Vagina (tissue), 2 donors: ENCODE measurements at places on chromosomes 4 and X. TPM values are rescaled to one million over a fixed set of nuclear protein-coding genes. Genes with fewer than 3 reads are reported as not detected.

The MTMR8 gene
- total RNA-seq, result 7.9 TPM

The GPC3 gene
- 15.5 TPM for total RNA-seq

The ERVMER34-1 gene
- 2.7 TPM for total RNA-seq

The ADAM29 gene
- not detected for total RNA-seq

The GRIA3 gene
- total RNA-seq, result 4.4 TPM

The PITX2 gene
- total RNA-seq, result 6.6 TPM

The ITM2A gene
- total RNA-seq, result 89.4 TPM

The POU4F2 gene
- not detected for total RNA-seq

The PCDH7 gene
- total RNA-seq, result 23.1 TPM

GRCh38 chr4:53830511-53830910, 233.9 kb downstream of the CHIC2 start:
- no peak for DNase-seq

GRCh38 chrX:54891573-54891972, 29.1 kb upstream of the TRO start:
- no peak for DNase-seq

DNA sequence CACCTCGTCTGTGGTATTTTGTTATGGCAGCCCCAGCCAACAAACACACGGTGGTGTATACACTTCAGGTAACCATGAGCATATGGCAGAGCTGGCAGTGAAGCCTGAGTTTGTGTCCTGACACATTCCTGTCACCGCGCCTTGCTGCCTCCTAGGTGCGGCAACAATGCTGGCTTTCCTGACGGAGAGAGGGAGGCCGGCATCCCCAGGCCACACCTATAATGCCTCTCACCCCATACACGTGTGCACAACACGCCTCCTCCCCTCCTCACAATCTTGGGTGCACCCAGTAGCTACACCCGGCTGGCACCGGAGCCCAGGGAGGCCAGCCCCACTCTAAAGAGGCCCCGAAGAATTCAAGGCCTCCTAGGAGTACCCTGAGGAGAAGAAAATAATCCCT, 158.5 kb downstream of the NSUN7 start:
- DNase-seq, result no peak

DNA sequence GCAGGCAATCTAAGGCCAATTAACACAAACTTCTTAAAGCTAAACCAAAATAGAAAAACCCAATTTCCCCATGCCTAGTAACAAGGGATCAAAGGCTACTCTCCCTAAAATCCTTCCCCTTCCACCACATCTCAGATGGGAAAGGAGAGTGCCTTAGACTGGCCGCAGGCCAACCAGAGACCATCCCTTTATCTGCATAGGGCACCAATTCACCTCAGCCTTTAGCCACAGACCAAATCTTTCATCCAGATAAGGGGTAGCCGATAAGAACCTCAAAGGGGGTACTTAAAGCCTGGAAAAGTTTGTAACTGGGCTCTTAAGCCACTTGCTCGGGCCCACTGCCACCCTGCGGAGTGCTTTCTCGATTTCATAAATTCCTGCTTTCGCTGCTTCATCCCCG, 68.3 kb downstream of the TEX13C start:
- no peak for DNase-seq

DNA sequence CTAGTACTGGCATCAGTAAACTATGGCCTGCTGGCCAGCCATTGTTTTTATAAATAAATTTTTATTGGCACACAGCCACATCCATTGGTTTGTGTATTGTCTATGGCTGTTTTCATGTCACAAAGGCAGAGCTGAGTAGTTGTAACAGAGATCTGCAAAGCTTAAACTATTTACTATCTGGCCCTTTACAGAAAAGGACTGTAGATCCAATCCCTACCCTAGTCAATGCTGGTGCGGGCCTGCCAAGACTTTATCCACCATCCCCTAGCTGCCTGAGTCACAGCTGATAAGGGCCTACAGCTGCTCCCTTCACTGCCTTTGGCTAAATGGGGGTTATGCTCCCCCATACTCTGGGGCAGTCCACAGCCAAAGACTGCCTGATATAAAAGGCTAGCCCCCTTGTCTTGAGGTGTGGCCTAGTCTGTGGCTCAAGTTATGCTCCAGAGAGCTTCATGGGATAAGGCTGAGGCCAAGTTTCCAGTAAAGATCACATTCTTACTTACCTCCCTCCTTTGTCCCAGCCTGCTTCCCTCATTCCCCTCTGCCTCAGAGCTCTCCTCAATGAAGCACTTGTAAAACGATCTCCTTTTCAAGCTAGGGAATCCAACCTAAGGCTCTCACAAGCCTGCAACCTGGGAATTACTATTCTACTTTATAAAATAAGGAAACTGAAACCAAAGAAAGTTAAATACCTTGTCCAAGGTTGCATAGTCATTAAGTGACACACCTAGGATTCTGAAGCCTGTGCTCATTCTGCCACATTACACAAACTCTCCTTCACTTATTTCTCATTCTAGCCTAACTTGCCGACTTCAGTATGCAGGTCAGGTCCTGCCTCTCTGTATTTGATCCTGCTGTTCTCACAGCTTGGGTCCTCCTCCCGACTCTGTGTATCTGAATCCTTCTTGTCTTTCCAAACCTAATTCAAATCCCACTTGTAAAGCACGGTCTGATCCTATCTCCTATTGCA, 20.7 kb downstream of the ACE2 start:
- DNase-seq, result no peak

DNA sequence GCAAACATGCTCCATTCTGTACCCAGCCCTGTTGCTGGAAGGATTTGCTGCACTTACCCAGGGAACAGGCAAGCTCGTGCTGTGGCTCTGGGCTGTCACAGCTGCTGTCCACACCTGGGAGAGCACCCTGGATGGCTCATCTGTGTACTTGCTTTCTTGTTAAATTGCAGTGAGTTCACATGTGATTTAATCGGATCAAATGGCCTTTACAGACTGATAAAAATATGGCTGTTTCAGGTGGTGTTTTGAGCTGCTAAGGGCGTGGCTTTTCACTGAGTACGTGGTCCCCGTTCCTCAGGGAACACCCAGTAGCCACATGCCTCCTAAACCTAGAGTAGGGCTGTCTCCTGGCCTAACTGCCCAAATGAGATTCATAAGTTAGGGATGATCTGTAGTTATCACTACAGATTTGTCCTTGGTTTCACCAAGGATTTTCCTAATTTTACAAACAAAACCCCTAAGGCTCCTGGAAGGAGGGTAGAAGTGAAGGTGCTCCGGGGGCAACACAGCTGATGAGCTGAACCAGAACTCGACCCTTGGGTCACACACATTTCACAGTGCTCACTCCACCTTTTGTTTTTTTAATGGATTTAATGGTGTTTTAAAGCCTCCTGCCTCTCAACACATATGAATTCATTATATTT, 13.7 kb downstream of the KLKB1 start:
- DNase-seq, result no peak

DNA sequence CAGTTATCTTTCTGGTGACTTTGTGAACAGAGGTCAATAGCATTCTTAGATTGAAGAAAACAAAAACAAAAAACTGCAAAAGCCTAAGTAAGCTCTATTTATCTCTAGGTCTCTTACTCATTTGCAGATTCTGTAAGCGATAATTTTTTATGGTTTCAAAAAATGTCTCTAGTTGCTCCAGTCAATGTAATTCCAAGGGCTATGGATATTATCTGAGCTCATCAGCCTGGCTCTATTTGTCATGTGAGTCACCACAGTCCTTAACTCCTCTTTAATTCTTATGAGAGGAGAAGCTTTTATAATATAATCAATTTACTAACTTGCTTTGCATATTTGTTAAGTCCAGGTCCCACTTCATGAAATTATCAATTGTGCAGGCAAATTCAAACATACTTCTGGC, 79.1 kb downstream of the NPFFR2 start:
- DNase-seq, result no peak

DNA sequence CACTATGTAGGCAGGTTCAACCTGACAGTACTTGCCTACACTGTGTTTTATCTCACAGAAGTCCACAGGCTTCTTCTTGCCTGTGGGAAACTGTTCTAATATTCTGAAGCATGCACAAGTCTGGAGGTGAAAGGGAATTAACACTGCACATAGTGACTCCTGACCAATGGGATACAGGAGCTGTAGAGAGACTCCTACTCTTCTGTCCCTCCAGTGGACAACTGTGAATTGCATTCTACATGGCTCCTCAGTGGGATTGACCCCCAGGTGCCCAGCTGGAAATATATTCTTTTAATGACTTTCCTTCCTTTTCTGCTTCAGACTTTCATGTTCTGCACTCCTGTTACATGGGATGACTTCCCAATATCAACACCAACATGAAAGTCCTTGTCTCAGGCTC, 8.2 kb upstream of the YIPF6 start:
- no peak for DNase-seq

DNA sequence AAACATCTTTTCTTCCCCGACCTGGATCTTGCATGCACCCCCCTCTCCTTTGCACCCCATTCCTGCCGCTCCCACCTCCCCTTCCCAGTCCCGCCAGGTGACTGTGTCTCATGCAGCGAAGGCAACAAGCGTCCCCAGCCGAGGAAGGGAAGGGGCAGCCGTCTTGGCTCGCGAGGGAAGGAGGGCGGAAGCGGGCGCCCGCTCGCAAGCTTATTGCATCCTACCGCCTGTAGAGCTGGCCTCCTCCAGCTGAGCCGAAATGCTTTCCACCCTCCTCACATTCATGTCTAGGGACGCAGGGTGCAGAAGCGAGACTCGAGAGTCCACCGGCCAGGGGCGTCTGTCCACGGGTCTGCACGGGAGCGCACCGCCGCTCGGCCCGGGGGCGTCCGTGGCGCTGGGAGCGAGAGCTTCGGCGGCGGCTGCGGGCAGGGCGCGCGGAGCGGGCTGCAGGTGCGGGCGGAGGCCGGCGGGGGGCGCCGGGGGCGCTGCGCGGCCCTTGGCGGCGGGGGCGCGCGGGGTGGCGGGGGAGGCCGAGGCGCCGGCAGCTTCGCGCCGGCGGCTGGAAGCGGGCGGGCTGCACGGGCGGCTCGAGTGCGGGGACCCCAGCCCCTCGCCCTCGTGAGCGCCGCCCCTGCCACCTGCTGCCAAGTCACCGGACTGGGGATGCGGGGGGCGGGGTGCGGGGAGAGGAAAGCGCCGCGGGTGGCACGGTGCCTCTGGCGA, at the start of gene KCNIP4:
Gene KCNIP4 (minus strand): TSS at position 426 of the 726 bp plus-strand sequence.
- no peak for DNase-seq

GRCh38 chrX:16063921-16064320, 59.4 kb upstream of the GRPR start:
- no peak for DNase-seq

DNA sequence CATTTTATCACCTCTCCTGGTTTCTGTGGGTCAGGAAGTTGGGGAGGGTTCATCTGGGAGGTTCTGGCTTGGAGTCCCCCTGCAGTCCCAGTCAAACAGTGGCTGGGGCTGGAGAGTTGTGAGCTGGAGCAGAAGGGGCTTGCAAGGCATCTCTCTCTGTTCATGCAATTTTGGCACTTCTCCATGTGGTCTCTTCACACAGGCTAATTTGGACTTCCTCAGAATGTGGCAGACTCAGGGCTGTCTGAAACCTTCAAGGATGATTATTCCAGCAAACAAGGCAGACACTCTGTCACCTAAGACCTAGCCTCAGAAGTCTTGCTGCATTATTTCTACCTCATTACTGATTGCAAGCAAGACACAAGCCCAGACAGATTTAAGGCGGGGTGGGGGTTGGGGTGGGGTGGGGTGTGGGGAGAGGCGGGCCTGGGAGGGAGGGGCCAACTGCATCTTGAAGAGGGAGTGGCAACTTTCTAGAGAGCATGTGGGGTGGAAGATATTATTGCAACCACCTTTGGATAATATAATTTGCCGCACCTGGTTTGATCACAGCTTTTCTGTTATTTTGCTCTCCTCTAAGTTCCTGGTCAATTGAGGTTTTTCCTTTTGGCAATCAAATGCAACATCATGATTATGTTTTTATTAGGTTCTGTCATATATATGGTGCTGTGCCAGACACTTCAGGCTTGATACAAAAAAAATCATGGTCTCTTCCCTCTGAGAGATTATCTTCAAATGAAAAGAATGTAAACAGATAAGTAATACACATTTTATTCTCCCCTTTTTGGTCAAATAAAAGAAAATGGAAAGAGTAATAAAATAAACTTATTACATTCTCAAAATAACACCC, 799.5 kb downstream of the RPA4 start:
- no peak for DNase-seq

GRCh38 chr4:28973587-28974350, 1746.4 kb upstream of the PCDH7 start:
- no peak for DNase-seq

- no peak for DNase-seq
Observed at GRCh38 chr4:134955059-134955458, 753.5 kb upstream of the PABPC4L start.

DNA sequence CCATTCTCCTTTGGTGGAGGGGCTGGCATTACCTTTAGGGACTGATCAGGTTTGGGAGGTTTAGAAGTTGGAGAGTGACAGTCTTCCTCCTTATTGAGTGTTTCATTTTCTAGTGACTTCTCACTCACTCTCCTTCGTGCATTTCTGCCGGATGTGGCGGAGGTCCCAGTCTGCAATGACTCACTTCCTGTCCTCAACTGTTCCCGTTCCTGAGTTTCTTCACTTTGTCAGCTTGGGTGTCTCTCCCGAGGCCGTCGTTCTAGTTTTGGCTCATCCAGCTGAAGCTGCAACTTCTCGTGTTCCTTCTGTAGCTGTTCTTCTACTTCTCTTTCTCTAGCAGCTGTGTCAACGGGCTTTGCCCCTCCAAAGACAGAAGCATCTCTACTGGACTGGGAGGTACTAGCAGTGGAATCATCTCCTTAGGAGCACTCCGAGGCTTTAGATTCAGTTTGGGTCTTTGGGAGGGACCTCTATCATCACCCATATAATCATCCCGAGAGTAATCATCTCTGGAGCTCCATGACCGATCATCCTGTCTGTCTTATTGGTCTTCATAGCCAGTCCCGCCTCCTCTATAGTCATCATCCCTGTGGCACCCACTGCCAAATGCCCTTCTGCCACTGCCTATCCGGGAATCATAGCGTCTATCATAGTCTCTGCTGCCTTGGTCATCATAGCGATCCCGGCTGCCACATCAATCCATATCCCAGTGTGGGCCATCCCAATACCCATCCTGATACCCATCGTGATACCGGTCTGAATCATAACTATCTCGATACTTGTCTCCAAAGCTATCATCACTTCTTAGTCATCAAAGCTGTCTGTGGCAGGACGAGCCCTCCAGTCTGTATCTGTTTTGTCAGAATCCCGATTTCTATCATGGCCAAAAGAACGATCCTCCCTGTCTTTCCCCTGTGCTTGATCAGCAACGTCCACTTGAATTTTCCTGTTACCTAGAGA, 35.3 kb upstream of the VSIG4 start:
- no peak for DNase-seq

DNA sequence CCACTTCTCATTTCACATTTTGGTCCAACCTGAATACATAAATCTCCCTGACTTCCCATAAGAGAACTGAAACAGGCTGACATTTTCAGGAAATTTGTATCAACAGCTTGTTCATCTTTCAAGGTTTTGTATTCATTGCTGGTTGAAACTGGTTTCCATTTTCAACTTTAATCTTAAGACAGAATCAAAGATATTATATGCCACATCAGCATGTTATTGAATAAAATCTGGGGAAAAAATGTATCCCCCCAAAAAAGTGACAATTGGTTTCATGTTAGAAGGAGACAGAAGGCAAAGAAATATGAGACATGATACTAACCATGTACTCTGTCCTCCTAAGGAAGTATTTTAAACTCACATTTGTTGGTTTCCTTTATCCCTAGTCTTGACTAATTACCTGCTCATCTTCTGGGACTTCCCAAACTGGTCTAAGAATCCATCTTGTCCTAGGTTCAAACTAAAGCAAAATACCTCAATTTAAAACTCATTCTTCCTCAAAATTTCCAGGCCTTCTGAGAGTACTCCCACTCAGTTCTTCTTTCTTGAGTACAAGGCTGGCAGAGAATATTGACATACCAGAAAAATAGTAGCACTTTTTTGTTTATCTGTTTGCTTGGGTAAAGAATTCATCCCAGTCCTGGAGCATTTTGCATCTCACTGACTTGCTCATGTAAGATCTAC, 3.1 kb upstream of the ANTXR2 start:
- DNase-seq, result no peak
